ENCODE measurements at places on chromosomes 4 and X.

DNA sequence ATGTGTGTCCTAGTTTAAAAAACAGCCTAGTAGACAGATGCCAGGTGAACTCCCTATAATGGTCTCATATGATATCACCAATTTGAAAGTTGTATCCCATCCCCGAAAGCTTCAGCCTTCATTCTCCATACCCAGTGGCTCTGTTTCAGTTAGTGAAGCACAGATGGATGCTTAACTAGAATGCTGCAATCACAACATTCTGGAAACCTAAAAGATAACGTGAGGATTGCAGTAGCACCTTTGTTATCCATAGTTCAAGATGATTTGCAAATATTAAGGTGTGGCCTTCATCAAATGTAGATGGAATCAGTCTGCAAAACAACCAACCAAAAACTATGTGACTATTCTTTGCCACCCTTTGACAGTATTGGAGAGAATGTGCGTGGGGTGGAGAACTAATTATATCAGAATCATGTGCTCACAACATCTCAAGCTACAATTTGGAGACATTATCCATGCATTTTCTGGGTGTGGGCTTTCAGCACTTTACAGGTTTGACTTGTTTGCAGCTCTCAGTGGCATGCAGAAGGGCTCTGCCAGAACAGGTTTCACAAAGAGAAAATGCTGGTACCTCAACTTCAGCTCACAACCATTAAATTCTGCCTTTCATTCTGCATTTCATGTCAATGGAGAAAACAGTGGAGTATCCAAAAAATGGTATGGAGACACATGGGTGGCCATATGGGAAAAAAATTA lies 18.3 kb upstream of the PPID start:
- DNase-seq, result no peak

GRCh38 chrX:48890934-48891401 lies 6.6 kb downstream of the TIMM17B start:
- no peak for DNase-seq

- no peak for DNase-seq
Measured at GRCh38 chr4:149264093-149264733, 551.4 kb downstream of the IQCM start.

DNA sequence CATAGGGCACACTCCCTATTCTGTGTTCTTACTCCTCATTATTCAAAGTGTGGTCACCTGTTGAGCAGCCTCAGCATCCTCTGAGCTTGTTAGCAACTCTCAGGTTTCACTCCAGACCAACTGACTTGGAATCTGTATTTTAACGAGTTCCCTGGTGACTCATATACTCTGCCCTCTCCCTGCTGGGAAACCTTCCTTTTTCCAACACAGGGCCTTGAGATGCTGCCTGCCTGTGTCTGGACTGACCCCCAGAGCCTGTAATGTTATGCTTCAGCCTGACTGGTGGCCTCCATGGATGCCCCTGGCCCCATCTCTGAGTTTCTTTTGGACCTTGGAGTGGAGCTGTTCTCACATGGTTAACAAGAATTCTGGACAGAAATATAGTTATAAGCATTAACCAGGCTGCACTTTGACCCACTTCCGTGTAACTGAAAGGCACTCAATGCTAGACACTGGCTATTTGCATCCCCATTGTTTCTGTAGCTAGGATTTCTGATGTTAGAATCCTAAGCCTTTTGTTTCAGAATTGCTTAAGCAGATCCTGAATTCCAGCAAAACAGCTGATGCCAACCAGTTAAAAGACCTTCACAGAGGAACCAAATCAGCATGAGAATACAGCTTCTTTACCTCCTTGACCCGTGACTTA lies 262.6 kb downstream of the STIM2 start:
- DNase-seq, result no peak

- DNase-seq, result no peak
Measured at GRCh38 chr4:174012886-174013259, 270.6 kb downstream of the FBXO8 start.

GRCh38 chr4:169337510-169337909 lies 66.8 kb upstream of the SH3RF1 start:
- DNase-seq, result no peak

DNA sequence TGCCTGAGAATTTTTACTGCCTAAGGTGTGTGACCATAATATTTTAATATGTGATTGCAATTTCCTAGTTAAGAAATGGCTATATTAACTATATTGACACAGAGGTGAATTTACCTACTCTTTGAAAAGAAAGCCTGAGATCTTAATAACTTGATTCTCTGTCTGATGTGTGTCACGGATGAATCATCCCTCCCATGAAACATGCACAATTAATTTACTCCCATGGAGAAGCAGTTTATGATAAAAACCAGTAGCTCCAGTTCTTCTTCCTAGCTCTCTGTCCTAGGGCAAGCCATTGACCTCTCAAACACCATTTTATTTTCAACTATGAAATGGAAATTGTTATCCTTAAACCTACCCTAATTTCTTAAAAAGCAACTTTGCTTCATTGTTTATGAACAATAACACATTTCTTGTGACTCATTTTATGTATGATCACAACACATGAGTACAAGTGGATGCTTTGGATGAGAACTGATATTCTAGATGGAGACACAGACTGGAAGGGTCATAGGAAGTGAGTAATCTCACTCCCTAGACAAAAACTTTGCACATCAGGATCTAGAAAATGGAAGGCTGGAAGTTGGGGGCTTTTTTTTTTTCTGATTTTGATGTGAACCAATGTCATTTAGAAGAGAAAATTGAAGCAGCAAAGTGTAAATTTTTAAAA lies 438.3 kb downstream of the GPAT3 start:
- DNase-seq, result no peak

DNA sequence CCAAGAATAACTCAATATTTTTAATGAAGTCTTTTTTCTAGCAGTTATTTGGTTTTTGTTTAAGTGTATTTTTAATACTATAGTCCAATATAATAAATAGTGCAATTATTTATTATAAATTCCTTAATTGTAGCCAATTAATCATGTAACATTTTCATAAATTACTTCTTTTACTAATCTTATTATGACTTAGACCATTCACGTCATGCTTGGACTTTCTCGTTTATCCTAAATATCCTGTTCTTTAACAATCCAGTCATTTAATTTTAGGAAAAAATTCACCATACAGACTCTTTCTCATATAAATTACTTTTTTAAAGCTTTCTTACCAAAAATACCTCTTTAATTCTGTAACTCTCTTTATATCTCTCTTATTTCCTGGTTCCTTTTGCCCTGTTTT lies 350.1 kb downstream of the AR start:
- DNase-seq, result no peak

DNA sequence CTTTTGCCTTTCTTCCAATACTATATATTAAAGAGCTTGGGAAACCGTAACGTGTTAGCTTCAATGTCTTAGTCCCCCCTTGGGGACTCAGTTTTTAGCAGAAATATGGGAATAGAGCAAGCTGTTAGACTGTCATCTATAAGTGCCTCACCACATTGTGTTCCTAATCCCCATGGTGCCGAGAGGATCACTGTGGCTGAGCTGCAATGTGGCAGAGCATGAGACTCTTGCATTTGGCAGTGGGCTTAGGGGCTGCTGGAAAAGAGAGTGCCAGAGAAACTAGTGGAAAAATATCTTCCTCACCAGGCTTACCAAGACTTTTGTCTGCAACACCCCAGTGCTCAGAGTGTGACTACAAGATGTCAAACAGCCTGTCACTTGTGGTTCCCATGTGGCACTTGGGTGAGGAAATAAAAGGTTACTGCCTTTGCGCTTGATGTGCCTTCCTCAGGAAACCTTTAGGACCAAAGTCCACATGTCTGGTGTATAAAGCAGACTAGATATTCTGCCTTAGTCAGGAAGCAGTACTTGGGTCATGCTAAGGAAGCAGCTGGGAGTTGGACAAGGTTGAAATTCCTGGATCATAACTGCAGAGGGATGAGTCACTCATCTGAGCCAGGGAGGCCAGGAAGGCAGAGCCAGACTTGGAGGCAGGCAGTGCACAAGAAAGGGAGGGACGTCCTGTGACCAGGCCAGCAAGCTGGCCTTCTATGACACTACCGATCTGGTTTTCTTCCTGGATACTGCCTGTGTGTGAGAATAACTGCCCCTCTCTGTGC lies 9.7 kb upstream of the MAGEA4 start:
- no peak for DNase-seq

Data from stimulated activated CD8-positive, alpha-beta memory T cell treated with anti-CD3 and anti-CD28 coated beads, Interleukin-7, amount 100 ng/mL, for 1 hour (primary cell).